ENCODE measurements at places on chromosomes 6 and 20.

DNA sequence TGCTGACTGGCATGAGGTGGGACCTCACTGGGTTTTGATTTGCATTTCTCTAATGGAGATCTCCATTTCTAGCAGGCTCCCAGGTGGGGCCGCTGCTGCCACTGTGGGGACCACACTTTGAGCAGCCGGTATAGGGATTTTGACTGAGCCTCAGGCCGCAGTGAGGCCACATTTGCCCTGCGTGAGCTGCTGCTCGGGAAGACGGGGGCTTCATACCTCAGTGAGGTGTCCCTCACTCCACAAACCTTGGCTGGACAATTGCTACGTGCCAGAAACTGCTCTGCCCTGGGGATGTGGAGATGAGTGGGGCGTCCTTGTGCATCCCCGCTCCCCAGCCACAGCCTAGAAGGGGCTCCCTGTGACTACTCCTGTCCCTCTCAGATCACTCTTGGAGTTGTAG lies 134.3 kb downstream of the ANKRD60 start:
- H3K4me1 ChIP-seq: no peaks in the 10 kb centered on the region
- H3K36me3 ChIP-seq: no peaks in the 10 kb centered on the region
- H3K27me3 ChIP-seq: peaks cover 65% of the 10 kb centered on the region

DNA sequence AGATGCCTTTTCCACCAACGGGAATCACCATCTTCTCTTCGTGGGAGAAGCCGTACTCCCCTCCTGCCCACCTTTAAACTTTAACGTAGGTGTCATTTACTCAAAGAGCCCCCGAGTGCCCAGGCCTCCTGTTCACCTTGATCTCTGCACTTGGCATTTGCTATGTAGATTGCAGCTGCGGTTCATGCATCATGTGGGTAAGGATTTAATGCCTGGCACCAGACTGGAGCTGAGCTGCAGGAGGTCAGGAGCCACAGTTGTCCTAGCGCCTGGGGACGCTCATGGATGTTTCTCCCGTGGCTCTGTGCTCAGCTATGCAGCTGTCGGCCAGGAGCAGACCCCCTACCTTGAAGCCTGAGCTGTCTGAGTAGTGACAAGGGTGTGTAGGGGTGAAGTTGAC lies 133.7 kb downstream of the CDH4 start:
- no peak for DNase-seq
- H3K36me3 ChIP-seq: no peaks in the 10 kb centered on the region
- no peaks in the 10 kb centered on the region for H3K27me3 ChIP-seq

- H3K27me3 ChIP-seq: peaks cover 57% of the 10 kb centered on the region
- H3K36me3 ChIP-seq: peaks cover 1% of the 10 kb centered on the region
- H3K27ac ChIP-seq: no peak overlapping the region
- no peak for DNase-seq
Measured at GRCh38 chr20:57879779-57880570, 170.2 kb upstream of the PMEPA1 start.

DNA sequence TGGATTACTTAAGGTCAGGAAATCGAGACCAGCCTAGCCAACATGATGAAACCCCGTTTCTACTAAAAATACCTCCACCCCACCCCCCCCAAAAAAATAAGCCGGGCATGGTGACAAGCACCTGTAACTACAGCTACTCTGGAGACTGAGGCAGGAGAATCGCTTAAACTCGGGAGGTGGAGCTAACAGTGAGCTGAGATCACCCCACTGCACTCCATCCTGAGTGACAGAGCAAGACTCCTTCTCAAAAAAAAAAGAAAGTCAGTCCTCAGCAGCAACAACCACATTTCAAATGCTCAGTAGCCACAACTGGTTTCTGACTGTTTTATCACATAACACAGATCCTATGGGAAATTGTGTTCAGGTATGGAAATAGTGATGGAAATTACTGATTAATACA lies 135.3 kb downstream of the HFE start:
- no peak overlapping the region for H3K27ac ChIP-seq
- H3K4me1 ChIP-seq: peaks cover 8% of the 10 kb centered on the region
- no peaks in the 10 kb centered on the region for H3K27me3 ChIP-seq
- DNase-seq: no peak

GRCh38 chr6:84825461-84825860 lies 61.1 kb upstream of the TBX18 start:
- H3K36me3 ChIP-seq: no peaks in the 10 kb centered on the region
- H3K4me1 ChIP-seq: no peaks in the 10 kb centered on the region
- no peak overlapping the region for H3K4me3 ChIP-seq
- no peak for DNase-seq
- H3K27me3 ChIP-seq: no peaks in the 10 kb centered on the region

DNA sequence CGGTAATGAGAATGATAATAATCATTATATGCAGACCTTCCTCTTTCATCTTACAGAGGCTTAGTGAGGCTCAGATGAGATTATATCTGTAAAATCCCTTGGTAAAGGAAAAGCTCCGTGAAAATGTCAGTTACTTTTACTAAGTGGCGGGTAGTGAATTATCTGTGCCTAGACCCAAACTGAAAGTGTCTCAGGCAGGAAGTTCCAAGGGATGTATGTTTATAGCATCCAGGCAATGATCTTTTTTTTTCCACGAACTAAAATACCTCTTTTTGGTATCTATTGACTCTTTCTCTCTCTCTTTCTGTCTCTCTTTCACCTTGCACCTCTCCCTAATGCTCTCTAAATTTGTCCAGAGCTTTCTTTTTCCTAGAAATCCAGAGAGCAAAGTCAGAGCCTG lies 5.0 kb downstream of the TCF21 start:
- H3K4me1 ChIP-seq: peaks cover 38% of the 10 kb centered on the region
- no peak for DNase-seq
- H3K36me3 ChIP-seq: peaks cover 4% of the 10 kb centered on the region
- H3K27me3 ChIP-seq: peaks cover 100% of the 10 kb centered on the region
- H3K27ac ChIP-seq: no peak overlapping the region

- no peak for DNase-seq
- H3K27me3 ChIP-seq: no peaks in the 10 kb centered on the region
- H3K4me3 ChIP-seq: no peak overlapping the region
- H3K36me3 ChIP-seq: no peaks in the 10 kb centered on the region
Measured at GRCh38 chr20:9743871-9744270, 95.0 kb downstream of the PAK5 start.

DNA sequence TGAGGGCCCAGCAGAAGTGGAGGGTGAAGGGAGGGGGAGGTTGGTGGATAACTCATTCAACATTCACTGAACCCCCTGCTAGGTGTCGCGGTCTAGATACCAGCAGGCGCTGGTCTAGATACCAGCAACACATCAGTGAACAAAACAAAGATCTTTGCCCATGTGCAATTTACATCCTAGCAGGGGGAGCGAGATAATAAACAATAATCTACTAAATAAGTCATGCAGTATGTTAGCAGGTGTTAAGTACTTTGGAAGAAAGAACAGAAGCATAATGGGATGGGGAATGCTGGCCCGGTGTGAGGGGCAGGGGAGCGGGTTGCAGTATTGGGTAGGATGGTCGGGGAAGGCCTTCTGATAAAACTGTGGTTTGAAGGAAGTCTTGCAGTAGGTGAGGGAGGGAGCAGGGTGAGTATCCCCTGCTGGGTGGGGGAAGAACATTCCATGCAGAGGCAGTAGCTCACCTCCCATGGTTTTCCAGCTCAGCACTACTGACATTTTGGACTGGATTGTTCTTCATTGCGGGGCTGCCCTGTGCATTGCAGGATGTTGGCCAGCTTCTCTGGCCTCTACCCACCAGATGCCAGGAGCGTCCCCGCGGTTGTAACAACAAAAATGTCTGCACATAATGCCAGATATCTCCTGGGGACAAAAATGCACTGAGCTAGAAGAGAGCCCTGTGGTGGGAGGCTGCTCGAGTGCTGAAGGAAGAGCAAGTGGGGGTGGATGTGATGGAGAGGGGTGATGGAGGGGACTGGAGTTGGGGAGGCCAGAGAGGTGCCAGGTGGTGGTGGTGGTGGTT lies 117.3 kb downstream of the TOX2 start:
- H3K27ac ChIP-seq: no peak overlapping the region
- DNase-seq: no peak
- H3K27me3 ChIP-seq: peaks cover 21% of the 10 kb centered on the region
- no peak overlapping the region for H3K4me3 ChIP-seq

DNA sequence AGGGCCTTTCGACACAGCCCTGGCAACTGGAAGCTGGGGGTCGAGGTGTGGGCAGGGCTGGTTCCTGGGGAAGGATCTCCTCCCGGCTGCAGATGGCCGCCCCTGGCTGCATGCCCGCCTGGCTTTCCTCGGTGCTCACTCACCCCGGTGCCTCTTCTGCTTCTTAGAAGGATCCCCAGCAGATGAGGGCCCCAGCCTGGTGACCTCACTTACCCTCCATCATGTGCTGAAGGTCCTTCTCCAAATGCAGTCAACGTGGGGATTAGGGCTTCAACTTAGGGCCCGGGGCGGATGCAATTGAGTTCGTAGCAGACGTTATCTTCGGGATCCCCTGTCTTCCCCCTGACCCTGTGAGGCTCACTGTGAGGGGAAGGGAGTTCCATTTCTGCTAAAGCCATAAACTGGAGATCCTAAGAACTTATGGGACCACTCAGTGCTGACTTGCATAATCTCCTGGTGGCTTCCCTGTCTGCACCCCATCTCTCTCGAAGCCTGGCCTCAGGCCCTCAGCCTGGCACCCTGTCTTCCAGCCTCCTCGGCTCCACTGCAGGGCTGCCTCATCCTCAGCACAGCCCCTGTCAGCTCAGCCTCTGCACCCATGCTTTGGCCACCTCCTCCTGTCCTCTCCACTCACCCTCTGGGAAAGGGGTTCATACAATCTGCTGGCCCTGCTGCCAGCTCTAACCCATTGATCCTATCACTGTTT lies 92.6 kb downstream of the THBS2 start:
- no peak overlapping the region for H3K4me3 ChIP-seq
- H3K4me1 ChIP-seq: no peaks in the 10 kb centered on the region
- no peak for DNase-seq
- no peaks in the 10 kb centered on the region for H3K36me3 ChIP-seq
- no peak overlapping the region for H3K27ac ChIP-seq
- H3K27me3 ChIP-seq: peaks cover 50% of the 10 kb centered on the region

- H3K4me1 ChIP-seq: no peaks in the 10 kb centered on the region
- H3K4me3 ChIP-seq: peak overlapping the region; percentile 75
- no peaks in the 10 kb centered on the region for H3K27me3 ChIP-seq
- peaks cover 2% of the 10 kb centered on the region for H3K36me3 ChIP-seq
- H3K27ac ChIP-seq: peak overlapping the region; percentile 75
- peak; percentile 83 for DNase-seq
Measured at GRCh38 chr20:58236612-58237317, 8.3 kb upstream of the ANKRD60 start.

DNA sequence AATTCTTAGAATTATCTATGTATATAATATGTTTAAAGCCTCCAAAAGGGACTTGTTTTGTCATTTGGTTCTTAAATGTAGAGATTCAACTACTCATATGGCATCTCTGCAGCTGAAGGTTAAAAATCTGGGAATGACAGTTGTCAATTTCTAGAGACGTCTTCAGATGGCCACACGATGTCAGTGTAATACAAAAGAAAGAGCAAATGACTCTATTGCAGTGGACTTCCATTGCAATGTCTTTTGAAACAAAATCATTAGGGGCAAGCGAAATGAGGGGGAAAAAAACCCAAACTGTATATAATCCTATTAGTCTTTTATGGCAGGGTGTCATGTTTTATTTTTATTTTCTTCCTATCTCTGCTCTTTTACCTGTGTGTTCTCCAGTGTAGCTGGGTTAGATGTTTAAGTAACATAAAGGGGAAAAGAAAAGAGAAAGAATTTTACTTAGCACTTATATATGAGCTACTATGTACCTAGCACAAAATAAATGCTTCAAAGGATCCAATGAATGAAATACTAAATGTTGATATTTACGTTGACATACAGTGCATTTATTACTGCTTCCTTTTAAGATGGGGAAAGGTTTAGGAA lies 26.2 kb downstream of the CCN2 start:
- no peaks in the 10 kb centered on the region for H3K36me3 ChIP-seq
- peaks cover 19% of the 10 kb centered on the region for H3K27me3 ChIP-seq
- no peak for DNase-seq
- H3K4me3 ChIP-seq: no peak overlapping the region

DNA sequence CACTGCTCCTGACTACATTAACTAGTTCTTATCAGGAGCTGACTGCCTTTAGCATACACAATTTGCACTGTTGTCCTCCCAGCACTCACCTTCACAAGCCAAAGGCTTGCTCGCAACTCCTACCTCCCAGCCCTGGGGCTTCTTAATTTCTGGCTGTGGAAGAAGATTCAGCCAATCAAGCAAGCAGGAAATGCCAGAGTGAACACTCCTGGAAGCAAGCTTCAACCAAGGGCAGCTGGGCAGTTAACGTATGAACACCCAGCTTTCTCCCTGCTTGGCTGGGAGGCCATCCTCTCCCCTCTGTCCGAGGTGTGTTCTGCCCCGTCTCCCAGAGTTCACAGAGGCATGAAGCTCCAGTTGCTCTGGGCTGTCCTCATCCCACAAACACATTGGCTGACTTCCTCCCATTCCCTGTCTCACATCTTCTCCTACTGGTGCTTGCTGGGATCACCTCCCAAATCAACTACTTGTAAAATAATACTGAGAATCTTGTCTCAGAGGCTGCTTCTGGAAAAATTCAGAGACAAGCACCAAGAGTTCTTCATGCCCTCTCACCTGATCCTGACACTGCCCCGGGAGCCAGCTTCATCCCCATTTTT lies 15.3 kb upstream of the SRSF6 start:
- H3K36me3 ChIP-seq: no peaks in the 10 kb centered on the region
- DNase-seq: no peak
- no peak overlapping the region for H3K27ac ChIP-seq
- no peak overlapping the region for H3K4me3 ChIP-seq
- no peaks in the 10 kb centered on the region for H3K4me1 ChIP-seq

DNA sequence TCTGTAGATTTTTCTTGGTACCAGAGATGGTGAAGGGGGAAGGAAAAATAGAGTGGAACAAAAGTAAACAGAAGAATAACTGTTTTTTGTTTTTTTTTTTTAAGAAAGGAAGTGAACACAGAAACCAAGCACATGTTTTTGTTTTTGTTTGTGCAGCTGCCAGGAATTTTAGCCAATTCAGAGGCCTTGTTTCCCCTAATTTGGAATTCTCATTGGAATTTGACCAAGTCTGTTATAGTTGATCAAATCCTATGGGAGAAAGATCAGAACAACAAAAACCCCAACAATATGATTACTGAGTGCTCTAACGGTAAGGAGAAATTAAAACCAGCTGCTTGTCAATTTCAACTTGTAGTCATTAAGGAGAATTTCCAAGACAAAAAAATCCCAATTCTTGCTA lies 18.2 kb upstream of the IL22RA2 start:
- H3K36me3 ChIP-seq: peaks cover 3% of the 10 kb centered on the region
- peaks cover 18% of the 10 kb centered on the region for H3K4me1 ChIP-seq
- H3K4me3 ChIP-seq: no peak overlapping the region
- no peaks in the 10 kb centered on the region for H3K27me3 ChIP-seq
- DNase-seq: no peak
- no peak overlapping the region for H3K27ac ChIP-seq

- no peaks in the 10 kb centered on the region for H3K36me3 ChIP-seq
- peaks cover 12% of the 10 kb centered on the region for H3K27me3 ChIP-seq
- peaks cover 7% of the 10 kb centered on the region for H3K4me1 ChIP-seq
- no peak overlapping the region for H3K4me3 ChIP-seq
- no peak overlapping the region for H3K27ac ChIP-seq
Measured at GRCh38 chr6:85420551-85420950, 29.3 kb upstream of the NT5E start.
